Smooth muscle cell of bladder (primary cell): ENCODE measurements at places on chromosomes 3 and 15. TPM values are rescaled to one million over a fixed set of nuclear protein-coding genes. Genes with fewer than 3 reads are reported as not detected.

Gene SPATA12
- total RNA-seq, result not detected in 2 replicates

Gene MESP1
- 0.09 and 0.28 TPM in 2 replicates for total RNA-seq

Gene ANKRD63
- not detected in 2 replicates for total RNA-seq

Gene RAB7A
- 36.4 and 43.1 TPM in 2 replicates for total RNA-seq

Gene DPH6
- 8.7 and 19.1 TPM in 2 replicates for total RNA-seq

Gene LINS1
- total RNA-seq, result 5.7 and 5.9 TPM in 2 replicates

Gene KNG1
- total RNA-seq, result not detected in 2 replicates

Gene EBLN2
- 4.3 and 4.6 TPM in 2 replicates for total RNA-seq

Gene CPLX3
- not detected in 2 replicates for total RNA-seq

Gene FSD2
- not detected in 2 replicates for total RNA-seq

Gene OCA2
- not detected in 2 replicates for total RNA-seq

Gene MRAS
- total RNA-seq, result 37.0 and 67.5 TPM in 2 replicates

Gene PPP2R3A
- total RNA-seq, result 7.0 and 7.5 TPM in 2 replicates

Gene MOBP
- total RNA-seq, result 2.3 TPM in 1 of 2 replicates, not detected in the other

Gene SLC9C1
- total RNA-seq, result 0.14 and 0.18 TPM in 2 replicates
